SW480 (cell line): ENCODE measurements at places on chromosomes 5 and 9.

DNA sequence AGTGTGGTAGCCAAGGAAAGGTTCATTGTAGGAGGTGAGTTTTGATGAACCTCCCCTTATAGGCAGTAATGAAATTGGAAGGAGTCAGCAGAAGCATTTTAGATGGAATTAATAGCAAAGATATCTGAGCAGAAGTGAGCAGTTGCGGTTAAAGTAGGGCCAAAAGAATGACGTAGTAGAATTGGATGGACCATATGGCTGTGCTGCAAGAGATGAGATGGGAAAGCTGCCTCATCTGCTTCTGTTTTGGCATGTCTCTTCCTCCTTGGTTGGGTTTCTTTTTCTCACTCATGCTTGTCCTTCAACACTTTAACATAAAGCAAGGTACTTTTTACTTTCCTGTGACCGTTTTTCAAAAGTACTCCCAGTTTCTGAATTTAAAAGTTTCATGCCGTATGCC is 55.8 kb downstream of the AQP7 start:
- no peak for DNase-seq

DNA sequence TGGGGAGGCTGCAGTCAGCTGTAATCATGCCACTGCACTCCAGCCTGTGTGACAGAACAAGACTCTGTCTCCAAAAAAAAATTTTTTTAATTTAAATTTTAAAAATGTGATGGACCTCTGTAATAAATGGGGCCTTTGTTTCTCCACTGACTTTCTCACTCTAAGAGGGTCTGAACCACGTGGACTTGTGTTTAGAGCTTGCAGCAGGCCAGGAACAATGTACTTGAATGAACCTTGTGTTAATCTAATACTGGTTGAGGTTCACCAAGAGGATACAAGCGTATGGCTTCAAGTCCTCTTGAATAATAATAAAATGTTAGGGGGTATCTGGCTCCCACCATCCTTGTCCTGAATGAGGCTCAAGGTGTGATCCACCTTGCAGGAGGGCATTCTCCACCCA is 14.4 kb upstream of the SLC2A8 start:
- no peak for DNase-seq

DNA sequence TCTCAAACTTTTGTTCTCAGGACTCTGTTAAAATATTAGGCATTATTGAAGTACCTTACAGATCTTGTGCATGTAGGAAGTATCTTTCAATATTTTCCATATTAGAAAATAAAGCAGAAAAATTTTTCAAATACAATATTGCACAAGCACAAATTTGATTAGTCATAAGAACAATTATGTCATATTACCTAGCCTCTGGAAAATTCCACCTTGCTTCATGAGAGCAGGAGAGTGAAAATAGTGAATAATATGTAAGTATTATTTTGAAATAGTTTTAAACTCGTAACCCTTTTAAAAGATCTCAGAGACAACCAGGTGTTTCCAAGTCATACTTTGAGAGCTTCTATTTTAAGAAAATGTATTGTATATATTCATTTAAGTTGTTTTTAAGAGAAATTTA is 1672.9 kb upstream of the ACO1 start:
- DNase-seq = no peak

DNA sequence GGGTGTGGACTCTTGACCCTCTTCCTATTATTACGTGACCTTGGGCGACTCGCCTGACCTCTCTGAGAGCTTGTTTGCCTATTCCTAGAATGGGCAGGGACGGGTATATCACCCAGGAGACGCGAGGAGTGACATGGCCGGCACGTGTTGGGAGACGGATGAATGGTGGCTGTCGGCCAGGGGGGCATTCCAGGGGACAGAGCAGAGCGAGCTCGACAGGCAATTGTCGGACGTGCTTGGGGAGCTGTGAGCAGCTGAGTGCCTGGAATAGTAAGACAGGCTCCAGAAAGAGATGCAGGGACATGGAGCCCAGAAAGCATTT is 29.3 kb upstream of the UNC5A start:
- DNase-seq = no peak

GRCh38 chr9:121262953-121263352 is 5.0 kb upstream of the GSN start:
- DNase-seq = no peak

GRCh38 chr5:107378218-107378899 is 292.4 kb downstream of the EFNA5 start:
- peak; percentile 33 for DNase-seq

- no peak for DNase-seq
Measured at GRCh38 chr9:127166111-127166510, 43.7 kb upstream of the ANGPTL2 start.

- DNase-seq = peak; percentile 47
Measured at GRCh38 chr5:174793684-174794328, 69.4 kb downstream of the MSX2 start.

GRCh38 chr9:98502311-98502975 is 206.3 kb downstream of the GABBR2 start:
- no peak for DNase-seq

GRCh38 chr9:20754556-20754955 is 70.5 kb downstream of the FOCAD start:
- DNase-seq = no peak

GRCh38 chr5:88734191-88734640 is 148.8 kb downstream of the MEF2C start:
- no peak for DNase-seq

GRCh38 chr5:177350776-177351391 is 584 bp downstream of the LMAN2 start:
- DNase-seq = no peak

- DNase-seq = no peak
Measured at GRCh38 chr9:133875131-133875530, 117.0 kb downstream of the VAV2 start.

DNA sequence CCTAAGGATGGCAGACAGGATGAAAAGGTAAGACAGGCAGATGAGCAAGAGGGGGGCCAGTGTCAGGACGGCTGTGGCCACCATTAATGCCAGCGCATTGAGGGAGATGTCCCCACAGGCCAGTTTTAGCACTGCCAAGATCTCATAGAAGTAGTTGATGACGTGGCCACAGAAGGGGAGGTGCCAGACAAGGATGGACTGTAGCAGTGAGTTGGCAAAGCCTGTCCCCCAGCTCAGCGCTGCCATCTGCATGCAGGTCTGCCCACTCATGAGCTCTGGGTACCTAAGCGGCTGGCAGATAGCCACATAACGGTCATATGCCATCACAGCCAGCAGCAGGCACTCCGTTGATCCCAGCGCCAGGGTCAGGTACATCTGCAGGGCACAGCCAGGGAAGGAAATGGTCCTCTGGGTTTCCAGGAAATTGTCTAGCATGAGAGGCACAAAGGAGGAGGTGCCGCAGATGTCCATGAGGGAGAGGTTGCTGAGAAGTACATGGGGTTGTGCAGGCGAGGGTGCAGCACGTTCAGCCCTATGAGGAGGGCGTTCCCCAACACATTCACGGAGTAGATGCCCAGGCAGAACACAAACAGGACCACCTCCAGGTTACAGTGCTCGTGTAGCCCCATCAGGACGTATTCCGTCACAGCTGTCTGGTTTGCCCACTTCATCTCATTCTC is 10.8 kb downstream of the OR13J1 start:
- peak; percentile 44 for DNase-seq

- no peak for DNase-seq
Measured at GRCh38 chr9:106560540-106560939, 302.4 kb upstream of the ZNF462 start.

- DNase-seq = no peak
Measured at GRCh38 chr5:78591138-78591612, 57.4 kb downstream of the LHFPL2 start.

DNA sequence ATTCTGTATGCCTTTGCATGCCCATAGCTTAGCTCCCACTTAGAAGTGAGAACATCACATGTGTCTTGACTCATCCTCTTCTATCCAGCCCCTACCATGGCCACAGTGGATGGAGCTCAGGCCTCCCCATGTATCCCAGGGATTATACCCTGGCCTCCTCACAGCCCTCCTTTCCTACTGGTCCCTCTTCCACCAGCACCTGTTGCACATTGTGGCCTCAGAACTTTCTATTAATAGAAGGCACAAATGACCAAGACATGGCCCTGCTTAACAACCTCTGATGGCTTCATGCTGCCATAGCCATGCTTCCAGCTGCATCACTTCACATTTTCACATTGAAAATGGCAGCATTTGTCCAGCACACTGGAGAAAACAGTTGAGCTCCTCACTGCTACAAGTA is 315.4 kb downstream of the CDK5RAP2 start:
- no peak for DNase-seq

GRCh38 chr5:135600152-135600570 is 21.4 kb upstream of the CXCL14 start:
- no peak for DNase-seq

- no peak for DNase-seq
Measured at GRCh38 chr5:72619251-72619650, 112.0 kb upstream of the ZNF366 start.

DNA sequence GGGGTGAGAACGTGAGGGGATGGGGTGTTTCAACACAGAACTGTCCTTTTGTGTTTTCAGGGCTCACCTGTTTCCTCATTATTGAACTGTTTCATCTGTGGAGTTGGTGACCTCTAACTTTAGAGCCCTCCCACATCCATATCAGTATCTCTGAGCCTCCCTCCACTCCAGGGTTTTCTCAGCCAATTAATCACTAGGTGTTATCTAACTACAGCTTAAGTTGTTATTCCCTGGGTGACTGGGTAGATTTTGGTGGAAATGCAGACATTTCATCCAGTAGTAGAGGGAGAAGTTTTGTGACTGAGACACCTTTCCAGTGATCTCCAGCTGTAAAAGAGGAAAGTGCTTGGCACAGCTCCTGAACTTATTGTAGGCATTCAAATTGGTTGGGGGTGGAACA is 23.7 kb downstream of the PPP3R2 start:
- DNase-seq = no peak

GRCh38 chr5:110855961-110856360 is 117.2 kb downstream of the SLC25A46 start:
- no peak for DNase-seq

GRCh38 chr5:23367874-23368273 is 139.5 kb upstream of the PRDM9 start:
- DNase-seq = no peak

GRCh38 chr5:179306191-179307012 is 38.9 kb downstream of the ADAMTS2 start:
- DNase-seq = no peak

DNA sequence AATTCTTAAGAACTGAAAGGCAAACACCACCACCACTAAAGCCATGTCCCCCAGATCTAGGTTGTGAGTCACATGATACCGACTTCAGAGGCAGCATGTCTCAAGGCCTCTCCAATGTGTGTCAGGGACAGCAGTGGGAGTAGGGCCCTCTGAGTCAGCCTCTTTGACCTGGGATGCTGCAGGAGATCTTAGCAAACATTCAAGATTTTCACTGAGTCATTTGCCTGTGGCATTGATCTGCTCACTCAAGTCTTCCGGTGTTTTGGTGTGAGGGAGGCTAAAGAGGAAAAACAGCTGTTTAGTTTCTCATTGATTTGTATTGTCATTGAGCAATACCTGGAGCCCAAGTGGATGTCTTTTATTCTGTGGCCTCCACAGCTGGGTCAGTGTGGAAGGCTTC is 36.1 kb downstream of the TMC1 start:
- peak; percentile 57 for DNase-seq

DNA sequence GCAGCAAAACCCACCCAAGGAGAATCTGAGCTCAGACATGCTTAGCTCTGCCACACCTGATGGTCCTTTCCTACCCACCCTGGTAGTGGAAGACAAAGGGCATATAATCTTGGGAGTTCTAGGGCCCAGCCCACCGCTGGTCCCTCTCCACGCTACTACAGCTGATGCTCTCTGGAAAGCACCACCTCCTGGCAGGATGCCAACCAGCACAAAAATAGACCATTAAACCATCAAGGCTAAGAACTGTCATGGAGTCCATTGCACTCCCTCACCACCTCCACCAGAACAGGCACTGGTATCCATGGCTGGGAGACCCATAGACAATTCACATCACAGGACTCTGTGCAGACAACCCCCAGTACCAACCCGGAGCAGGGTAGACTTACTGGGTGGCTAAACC is 111.0 kb upstream of the IL7R start:
- DNase-seq = no peak

DNA sequence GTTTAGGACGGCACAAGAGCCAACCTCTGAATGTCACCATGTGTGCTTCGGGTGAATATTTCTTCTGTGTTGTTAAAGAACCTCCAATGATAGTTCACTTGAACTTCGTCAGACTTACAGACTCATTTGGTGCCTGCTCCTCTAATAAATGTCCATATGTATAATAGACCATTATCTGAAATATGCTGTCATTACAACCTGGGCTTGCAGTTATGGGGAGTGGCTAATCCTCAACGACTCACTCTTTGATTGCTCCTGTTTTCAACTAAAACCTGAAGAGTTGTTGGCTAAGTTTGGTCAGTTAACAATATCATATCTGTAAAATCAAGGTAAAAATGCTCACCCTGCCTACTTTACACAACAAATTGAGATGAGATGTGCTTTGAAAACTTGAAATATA is 298.7 kb upstream of the PTGER4 start:
- no peak for DNase-seq

DNA sequence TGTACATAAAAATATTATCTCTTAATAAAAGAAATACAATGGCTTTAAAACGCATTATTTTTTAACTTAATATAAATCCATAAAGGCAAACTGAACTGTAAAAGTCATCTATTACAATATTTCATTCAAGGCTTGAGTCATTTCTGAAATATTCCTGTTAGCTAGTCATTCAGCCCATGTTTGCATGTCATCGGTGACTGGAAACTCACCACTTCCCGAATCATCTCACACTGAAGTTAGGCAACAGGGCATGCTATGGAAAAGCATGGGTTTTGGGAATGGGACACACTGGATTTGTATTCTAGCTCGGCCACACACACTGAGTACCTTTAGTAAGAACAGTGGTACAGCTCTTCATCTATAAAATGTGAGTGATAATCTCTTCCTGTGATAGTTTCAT is 691.1 kb upstream of the C9orf72 start:
- DNase-seq = no peak

GRCh38 chr9:109986521-109986991 is 206.6 kb downstream of the PALM2AKAP2 start:
- DNase-seq = no peak

GRCh38 chr5:30838936-30839496 is 354.5 kb upstream of the CDH6 start:
- no peak for DNase-seq

- DNase-seq = no peak
Measured at GRCh38 chr9:91705386-91705785, 244.6 kb downstream of the ROR2 start.

- DNase-seq = no peak
Measured at GRCh38 chr5:154191467-154192261, 1.1 kb downstream of the GALNT10 start.
